ENCODE measurements at places on chromosomes 2 and 18.

DNA sequence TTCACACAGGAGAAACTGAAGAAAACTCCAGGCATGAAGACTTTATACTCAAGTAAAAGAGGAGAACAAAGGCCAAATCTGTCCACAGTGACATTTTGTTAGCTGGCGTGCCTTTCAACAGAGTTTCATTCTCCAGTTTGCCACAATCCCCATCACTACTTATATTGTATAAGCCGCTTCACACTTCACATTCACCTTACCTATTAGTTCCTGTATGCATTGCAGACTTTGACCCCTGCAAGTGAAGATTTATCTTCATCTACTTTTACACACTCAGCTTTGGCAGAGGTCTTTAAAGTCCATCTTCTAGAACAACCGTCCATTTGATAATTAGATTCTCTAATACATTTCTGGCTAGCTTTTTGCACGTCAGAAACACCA, 56.8 kb upstream of the TANK start:
- no peak for DNase-seq

DNA sequence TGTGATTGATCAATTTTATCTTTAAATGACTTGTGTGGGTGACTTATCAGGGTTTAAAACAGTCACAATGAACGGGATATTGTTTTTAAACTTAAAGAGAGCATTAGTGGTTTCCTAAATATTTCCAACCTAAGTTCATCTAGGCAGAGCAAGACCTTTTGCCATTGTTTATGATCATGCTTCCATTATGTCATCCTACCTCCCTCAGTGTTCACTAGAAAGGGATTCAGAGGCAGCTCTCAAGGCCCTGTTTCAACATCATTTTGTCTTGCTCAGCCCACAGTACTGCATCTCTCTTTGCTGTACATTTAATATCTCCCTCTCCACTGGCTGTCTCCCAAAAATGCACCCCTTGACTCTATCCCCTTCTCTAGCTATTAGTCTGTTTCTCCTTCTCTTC, 21.5 kb upstream of the PELI1 start:
- no peak for DNase-seq

DNA sequence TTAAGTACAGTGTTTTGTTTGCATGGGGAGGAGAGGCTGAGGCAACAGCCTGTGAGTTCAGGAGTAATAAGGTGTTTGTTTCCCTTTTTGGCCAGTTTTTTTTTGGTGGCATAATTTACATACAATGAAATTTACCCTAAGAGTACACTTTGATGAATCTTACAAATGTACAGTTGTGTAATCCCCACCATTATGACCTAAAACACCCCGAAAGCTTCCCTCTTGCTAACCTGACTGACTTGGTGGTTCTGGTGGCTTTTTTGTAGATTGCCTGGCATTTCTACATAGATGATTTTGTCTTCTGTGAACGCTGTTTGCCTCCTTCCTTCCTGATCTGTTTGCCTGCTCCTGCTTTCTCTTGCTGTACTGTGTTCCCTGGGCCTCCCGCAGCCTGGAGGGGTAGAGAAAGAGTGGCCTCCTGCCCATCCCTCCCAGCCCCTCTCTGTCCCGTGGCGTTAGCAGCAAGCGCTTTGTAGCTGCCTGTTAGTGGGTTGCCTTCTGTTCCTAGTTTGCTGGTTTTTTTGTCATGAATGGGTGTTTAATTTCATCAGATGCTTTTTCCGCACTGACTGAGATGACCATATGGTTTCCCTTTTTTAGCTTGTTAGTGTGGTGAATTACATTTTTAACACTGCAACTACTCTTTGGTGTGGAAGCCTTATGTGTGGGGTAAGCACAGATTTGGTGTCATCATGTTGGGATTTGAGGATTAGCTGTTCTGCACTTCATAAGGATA, 32.1 kb downstream of the ASAP2 start:
- peak; percentile 55 for DNase-seq

- no peak for DNase-seq
These were observed 787 bp downstream of the ERBB4 start for GRCh38 chr2:212537726-212538304.

DNA sequence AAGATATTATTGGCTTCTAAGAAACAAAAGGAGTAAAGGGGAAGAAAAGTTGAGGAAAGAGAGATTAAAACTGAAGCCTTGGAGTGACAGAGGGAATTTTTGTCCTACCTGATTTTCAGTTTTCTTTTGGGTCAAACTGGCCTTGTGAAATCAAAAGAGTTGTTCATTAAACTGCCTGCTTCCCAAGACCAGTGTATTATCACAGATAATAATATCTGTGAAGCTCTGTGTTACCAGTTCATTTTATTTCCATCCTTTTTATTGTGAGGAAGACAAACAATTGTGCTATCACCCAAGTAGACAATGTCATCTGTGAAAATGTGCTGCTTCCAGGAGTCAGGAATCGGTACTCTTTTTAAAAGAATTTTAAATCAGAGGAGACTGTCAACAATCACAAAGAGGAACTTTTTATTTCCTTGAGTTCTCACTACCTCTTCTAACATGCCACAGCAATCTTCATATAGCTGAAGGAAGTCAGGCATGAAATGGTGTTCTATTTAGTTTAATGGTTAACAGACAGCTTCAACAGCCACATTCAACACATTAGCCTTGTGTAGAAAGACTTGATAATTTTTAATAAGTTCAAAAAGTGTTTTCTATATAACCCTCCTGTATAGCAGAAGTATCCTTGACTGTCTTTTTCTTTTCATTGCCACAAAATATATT, 554.8 kb downstream of the PIK3C3 start:
- no peak for DNase-seq

DNA sequence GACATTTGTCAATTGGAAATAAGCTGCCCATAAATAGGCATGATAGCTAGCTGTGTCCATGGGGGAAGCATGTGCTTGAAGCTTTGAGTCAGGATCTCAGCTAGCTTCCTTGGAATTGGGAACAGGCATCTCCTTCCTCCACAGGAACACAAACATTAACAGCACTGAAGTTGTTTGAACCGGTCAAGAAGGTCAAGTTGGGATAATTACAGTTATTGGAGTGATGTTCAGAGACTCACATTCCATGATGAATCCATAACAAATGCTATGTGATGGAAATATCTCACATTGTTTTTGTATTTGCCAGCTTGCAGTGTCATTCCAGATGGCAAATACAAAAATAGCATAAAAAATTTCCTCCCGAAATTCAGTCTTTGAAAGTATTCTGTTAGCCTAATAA, 347.6 kb upstream of the SMIM21 start:
- peak; percentile 67 for DNase-seq

- no peak for DNase-seq
These were observed 117.5 kb upstream of the CCDC68 start for GRCh38 chr18:55076643-55077218.

DNA sequence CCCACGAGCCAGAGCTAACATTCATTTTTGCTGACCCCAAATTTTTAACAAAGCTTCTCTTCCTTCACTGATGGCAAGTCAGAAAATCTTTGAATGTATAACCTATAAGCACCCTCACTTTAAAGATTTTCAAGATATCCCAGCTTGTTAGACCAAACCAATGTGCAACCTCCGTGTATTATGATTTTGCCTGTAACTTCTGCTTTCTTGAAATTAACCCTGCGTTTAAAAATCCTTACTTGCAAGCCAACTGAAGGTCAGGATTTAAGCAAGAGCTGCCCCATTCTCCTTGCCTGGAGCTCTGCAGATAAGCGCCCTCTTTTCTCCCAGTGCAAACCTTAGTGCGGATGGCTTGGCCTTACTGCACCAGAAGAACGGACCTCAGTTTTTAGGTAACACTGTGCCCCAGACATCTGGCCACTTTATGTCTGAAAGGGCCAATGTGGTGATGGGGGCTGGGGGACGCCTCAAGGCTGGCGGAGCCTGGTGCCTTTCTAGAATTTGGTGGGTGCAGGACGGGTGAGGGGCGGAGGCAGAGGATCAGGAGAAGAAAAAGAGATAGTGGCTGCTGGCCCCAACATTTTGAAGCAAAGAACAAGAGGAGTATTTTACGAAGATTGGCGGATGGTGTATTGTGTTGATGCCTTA, 805 bp upstream of the TNFRSF11A start:
- DNase-seq, result no peak

GRCh38 chr18:46771141-46771540, 14.3 kb upstream of the ST8SIA5 start:
- DNase-seq, result no peak

DNA sequence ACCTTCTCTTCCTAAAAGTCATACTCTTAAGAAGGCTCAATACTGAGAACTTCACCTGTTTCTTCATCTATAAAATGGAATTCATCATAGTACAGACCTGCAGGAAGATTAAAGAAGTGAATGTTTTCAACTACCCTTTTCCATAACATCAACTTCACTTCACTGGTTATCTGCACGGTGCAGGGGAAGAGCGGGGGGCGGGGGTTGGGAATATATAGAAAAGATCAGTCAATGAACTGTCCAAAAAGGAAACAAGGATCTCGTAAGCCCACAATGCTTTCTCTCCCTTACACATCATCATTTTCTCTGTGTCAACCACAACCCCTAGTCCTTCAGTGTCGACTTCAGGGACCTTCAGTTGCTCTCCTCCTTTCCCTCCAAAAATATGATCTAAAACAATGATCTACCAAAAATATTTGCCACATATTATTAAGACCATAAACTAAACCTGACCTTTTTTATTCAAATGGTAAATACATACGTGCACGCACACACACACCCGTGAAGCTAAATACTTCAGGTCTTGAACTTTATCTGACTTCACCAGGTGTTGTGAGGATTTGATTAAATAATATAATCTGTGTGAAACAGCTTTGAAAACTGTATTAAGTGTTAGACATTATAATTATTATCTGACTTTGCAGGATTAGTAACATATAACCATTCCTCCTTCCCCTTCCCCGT, 4.9 kb downstream of the MBOAT2 start:
- no peak for DNase-seq

DNA sequence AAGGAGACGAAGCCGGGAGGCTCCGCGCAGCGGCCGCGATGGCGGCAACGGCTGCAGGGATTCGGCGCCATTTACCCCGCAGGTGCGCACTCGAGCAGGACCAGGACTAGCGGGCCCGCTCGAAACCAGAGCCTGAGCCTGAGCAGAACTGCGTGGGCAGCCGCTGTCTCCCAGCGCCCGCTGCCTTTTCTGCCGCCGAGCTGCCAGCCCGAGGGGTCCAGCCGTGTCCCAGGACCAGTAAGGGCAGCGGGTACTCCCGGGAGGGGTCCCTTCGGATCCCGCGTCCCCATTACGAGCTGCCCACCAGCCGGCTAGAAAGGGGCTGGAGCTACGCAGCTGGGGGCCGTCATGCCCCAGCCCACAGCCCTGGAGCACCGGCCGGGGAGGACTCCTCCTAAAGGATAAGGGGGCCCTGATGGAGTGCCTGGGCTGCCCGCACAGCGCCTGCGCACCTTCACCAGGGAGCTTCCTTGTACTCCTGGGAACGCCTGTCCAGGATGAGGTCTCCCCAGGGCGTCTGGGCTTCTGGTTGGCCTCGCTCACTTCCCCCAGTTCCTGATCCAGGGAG, 9.9 kb downstream of the ALPP start:
- no peak for DNase-seq

DNA sequence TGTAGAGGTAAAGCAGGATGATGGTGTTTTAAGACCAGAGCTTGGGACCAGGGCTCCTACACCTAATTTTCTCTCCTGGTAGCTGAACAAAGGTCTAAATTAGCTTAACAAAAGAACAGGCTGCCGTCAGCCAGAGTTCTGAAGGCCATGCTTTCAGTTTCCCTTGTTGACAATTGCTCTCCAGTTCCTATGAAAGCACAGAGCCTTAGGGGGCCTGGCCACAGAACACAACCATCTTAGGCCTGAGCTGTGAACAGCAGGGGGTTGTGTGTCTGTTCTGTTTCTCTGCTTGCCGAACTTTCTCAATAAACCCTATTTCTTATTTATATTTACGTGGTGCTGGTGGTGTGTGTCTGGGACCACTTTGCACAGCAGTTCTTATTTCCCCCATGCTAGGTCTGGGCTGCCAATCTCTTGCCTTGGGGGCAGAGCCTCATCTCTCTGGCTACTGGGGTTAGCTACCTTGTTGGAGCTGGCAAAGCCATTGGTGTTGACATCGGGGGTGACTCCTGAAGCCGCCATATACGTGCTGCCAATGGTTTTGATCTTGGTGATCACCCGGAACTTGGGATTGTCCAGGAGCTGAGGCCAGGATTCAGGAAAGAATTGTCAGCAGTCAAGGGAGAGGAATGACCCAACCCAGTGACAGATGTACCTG, 29.0 kb downstream of the CENPO start:
- no peak for DNase-seq

DNA sequence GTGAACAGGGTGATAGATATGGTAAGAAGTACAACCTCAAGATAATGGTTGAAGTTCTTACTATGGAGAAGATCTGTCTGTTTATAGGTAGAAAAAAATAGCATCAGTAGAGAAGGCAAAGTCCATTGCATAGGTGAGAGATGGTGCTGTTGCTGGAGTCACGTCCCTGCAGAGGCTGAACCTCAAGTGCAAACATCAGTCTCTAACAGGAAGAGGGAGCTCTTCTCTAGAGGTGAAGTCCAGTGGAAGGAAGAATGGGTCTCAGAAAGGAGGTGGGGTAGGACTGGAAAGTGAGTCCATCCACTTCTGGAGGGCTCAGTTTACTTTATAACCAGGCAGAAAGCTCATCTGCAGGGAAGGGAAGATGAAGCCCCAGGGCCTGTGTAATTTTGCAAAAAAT, 337.7 kb downstream of the MEIS1 start:
- DNase-seq, result no peak

DNA sequence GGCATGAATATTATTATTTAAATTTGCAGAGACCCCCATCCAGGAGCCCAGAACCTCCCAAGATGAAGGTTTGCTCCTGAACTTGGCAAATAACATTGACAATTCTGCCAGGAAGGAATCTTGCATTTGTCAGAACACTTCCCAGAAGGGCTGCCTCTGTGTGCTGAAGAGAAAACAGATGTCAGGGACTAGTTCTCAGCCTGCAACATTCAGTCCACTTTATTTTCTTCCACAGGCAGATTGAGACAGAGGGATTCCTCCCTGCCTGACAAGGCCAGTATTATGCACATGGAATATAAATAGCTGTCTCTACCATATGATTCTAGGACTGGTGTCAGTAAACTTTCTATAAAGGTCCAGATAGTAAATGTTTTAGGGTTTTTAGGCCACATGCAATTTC, 171.5 kb upstream of the SIX2 start:
- DNase-seq, result peak; percentile 88

- no peak for DNase-seq
These were observed 46.9 kb upstream of the ASPRV1 start for GRCh38 chr2:70008290-70008689.

DNA sequence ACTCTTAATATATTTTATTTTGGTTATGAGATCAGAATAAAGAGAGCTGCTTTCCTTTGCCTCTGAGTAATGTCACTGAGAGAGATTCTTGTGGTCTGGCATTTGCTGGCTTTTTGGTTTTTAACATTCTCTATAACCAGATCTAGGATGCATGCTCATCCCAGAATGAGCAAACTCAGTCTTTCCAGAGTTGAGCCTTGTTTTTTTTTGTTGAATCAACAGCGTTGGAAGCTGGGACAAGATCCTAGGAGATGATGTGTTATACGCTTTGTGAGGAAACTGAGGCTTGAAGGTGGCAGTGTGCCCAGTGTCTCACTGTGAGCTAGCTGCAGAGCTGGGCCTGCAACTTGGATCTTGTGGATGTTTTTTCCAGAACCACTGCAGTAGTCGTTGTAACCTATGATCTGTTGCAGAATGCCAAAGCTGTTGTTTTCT, 19.5 kb downstream of the MYO1B start:
- peak; percentile 87 for DNase-seq
